Hippocampal formation (tissue), 2 donors: ENCODE measurements at places on chromosomes 6 and 20.

DNA sequence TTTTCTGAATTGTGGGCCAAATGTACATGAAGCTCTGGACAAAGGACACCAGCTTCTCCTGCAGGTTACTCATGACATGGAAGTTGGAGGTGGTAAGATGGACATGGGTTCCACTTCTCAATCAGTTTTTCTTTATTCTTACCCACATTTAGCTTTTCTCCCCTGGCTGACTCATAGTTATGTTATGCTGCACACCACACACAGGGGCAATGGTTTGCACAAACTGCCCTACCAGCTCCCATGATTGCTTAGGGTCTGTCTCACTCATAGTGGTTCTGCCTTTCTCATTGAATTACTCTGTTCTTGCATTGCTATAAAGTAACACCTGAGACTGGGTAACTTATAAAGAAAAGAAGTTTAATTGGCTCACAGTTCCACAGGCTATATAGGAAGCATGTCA lies 4.5 kb upstream of the CD109 start:
- no peak for DNase-seq

- DNase-seq: no peak
Measured at GRCh38 chr6:119209452-119210205, 131.2 kb upstream of the FAM184A start.

DNA sequence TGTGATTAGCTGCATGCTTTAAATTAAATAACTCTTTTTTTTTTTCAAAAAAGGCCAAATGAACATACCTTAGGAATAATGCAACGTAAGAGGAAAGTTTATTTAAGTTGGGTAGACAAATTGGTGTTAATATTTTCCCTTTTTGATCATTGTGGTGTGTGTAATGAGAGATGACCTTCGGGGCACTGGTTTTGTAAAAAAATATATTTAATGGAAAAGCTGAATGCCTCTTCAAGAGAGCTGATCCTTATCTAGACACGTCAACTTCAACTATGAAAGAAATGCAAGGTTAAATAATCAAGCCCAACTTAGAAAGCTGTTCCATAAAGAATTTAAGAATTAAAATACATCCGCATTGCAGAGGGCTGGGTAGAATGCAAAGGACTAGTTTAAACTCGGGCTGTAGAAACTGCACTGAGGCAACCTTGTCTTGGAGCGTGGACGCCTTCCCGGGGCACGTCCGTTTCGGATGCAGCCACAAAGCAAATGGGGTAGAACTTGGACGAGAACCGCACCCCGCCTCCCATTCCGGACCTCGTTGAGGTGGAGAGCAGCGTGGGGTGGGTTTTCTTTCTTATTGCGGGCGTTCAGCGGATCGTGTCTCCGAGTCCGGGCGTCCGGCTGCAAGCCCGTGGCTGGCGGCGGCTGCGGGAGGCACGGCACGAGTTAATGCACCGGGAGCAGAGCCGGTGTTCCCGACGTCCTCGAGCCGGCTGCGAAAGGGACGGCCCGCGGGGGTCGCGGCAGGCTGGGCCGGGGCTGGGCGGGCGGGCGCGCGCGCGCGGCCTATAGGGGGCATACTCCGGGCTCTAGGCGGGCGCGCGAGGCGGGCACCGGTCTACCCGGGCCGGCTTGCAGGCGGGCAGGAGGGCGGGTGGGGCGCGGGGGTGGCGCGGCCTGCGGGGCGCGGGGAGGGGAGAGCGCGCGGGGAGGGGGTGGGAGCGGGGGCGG lies 1.9 kb downstream of the JARID2 start:
- peak; percentile 59 for DNase-seq

DNA sequence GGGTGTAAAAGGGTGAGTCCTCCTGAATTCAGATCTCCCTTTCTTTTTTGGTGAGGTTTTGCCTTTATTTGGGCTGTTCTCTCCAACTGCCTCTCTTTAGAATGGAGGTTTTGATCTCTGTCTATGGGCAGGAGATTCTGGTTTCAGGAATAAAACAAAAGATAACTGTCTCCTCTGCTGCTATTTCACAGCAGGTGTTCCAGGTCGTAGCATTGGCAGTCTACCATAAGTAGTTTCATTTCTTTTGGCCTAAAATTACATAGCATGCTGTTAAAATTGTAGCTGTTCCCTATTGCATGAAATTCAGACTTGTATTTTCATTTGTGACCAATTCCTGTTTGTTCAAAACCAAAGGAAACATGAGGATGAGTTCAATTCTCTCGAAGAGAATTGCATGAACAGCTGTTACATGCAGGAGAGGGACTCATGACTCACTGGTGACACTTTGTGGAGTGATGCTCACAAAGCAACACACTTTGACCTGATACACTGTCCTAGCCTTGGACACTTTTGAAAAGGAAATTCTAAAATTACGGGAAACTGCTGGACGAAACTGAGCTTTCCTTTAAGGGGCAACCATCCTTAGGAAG lies 76.8 kb upstream of the SIRPG start:
- peak; percentile 49 for DNase-seq

- no peak for DNase-seq
Measured at GRCh38 chr20:1369970-1370369, 22.9 kb downstream of the FKBP1A start.

- DNase-seq: no peak
Measured at GRCh38 chr6:53771785-53772624, 22.8 kb upstream of the LRRC1 start.

DNA sequence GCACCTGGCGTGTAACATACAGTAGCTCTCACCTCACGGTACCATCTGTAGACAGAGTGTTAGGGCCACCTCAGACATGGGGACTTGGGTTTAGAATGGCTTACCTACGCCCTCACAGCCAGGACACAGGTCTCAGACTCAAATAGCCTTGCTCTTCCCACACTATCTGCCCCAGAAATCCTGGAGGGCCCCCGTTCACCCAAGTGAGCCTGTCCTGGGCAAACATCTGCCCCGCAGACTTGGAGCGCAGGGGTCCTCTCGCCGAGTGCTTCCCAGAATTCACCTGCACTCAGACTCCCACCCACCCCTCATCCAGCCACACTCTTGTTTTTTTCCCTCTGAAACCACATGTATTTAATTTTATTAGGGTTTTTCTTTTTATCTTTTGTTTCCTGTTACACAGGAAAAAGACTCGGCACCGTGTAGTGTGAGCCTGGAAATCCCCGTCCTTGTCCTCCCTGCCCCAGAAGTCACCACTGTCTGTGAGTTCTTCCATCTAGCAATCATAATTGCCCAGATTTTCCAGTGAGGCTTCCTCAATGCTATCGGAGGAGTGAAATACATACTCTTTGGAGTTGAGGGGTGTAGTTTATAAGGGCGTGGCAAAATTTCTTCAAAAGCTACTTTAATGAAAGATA lies 17.1 kb upstream of the MAP1LC3A start:
- DNase-seq: no peak

DNA sequence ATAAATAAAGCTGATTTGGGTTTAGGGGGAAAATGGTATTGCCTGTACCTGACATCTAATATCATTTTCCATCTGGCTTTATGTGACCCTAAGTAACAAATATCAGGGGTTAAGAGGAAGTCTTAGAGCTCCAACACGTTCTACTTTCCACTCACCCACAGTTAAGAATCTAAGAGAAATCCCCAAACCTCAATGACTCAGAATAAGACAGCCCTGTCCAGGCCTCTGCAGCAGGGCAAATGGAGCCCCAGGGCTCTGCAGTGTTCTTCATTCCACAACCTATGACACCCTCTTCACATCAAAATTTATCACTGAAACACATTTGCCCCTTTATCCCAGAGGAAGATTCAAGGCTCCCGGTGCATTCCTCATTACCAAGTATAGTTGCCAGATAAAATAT lies 20.3 kb upstream of the TENT5A start:
- DNase-seq: no peak

- DNase-seq: no peak
Measured at GRCh38 chr6:142301651-142302391, at the start of gene ADGRG6. Gene ADGRG6, plus strand, starts transcription at chr6:142302007. Its CDS starts 323 bp downstream, at chr6:142302330.

DNA sequence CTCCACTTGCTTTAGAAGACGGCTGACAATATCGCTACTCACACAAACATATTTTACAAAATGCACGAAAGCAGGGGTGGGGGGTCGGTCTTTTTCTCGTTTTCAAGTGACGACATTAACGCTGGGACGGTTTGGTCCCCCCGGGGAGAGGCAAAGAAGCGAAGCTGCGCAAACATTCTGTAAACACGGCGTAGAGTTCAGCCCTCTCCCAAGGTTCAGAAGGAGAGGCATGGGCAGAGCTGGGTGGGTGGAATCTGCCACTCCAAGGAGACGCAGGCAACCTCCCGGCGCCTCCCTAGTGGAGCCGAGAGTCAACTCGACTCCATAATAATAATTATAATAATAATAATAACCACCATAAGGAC lies 2.4 kb downstream of the NKX2-2 start:
- DNase-seq: peak; percentile 58

DNA sequence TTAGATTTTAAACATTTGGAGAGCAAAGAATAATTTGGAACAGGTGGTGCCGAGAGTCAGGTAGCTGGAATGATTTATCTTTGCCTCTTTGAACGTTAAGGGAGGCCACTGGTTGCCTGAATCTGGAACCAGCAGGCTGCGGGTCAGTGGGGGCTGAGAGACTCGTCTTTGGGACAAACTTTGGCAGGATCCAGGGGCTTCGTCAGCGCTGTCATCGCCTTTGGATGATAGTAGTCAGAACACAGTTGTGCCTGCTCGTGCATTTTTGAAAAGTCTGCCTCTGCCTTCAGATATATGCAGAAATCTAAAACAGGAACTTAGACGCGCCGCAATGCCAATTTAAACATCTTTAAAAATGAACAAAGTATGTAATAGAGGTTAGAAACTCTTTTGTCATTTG lies 5.0 kb downstream of the EYA2 start:
- no peak for DNase-seq

- no peak for DNase-seq
Measured at GRCh38 chr6:169536446-169537170, 165.2 kb downstream of the WDR27 start.

DNA sequence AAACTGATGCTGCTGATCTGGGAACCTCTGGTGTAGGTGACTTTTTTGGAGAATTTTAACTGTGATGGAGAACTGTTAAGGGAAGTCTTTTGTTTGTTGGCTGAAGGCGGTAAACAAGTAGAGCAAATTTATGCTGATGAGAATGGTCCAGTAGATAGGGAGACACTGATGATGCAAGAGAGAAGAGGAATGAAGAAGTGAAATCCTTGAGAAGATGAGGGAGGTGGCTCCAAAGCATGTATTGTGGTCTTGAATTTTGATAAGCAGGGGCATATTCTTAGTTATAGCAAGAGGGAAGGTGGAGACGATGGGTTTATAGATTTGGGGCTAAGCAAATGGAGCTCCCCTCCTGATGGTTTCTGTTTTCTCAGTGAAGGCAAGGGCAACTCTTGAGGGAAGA lies 22.0 kb downstream of the MAPK14 start:
- no peak for DNase-seq

DNA sequence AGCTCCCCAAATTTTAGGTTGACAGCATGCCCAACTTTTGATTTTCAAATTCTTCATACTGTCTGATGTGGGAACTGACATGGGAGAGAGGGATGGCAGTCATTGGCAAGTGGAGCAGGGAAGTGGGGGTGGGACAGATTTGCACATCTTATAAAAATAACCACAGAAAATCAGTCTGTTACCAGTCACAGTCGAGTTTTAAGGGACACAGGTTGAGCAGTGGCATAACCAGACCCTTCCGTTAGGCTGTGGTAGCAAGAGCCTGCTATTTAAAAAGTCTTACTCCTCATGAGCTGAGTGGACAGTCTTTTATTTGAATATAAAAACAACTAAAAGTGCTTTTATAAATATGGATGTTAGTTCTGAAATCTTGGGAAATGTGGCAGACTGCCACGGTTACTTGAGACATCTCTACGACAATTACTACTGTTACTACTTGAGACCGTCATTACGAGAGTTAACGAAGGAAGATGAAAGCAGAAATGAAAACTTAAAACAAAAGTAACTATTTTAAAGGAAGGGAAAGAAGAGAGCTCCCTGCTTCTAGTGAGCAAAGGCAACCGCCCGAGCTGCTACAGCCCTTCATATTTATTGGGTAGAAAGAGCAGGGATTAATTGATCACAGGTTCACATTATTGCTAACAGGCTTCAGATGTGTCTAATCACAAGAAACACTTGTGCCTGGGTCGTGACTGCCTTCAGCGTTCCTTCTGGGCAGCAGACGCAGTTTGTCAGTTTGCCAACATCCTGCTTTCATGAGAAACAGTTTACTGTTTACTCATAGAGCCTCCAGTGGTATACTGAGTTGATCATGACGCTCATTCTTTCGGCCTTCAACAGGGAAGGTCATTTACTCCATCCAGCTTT lies 71.3 kb downstream of the EFHC1 start:
- DNase-seq: no peak

DNA sequence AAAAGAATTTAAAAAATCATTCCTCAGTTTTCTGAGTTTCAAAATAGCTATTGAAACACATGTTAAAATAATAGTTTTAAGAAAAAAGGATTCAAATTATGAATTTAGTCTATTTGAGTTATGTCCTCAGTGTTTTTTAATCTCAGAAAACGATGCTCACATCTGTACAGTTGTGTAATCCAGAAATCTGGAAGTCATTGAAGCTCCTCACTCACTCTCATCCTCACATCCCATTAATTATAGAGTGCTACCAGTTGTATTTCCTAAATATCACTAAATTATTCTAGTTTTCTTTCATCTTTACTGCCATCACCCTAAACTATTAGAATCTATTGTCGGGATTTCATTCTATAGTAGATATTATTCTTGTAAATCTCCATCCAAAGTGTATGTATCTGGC lies 234.7 kb upstream of the RIMS1 start:
- no peak for DNase-seq

DNA sequence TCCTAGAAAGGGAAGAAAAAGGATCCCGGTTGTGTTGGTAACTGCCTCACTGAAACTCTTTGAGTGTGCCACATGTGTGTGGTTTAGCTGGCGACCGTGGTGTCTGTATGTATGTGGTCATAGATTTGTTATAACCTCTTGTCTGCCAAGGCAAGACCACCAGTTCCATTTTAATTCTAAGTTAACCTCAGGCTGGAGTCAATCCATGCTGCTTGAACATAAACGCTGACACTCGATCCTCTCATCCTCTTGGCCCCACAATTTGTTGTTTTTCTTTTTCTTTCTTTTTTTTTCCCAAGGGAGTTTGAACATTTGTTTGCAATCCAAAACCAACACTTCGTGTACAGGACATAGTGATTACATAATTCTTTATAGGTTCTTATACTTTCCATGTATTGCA lies 318.9 kb upstream of the JAG1 start:
- no peak for DNase-seq

DNA sequence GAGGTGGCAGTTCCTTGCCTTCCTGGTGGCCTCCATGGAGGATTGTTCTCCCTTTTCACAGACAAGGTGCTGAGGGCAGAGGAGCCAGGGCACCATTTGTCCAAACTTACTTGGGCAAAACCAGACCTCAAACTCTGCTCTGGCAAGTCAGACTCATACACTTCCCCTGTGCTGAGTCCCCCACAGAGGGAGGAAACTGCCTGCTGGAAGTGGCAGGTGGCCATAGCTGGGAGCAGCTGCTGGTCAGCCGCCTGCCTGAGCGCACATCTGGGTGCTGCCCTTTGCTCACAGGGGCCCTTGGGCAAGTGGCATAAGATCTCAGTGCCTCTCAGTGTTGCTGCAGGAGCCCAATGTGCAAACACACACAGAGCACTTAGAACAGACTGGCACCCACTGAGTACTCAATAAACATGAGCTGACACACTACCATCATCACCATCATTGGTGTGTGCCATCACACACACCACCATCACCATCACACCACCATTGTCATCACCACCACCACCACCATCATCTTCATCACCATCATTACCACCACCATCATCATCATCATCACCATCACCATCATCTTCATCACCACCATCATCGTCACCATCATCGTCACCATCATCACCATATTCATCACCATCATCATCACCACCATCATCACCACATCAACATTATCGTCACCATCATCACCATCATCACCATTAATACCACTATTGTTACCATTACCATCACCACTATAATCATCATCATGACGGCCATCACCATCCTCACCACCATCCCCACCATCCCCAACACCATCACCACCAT lies 17.6 kb downstream of the NOL4L start:
- DNase-seq: no peak
